ENCODE measurements at places on chromosomes 6 and 20.
A peak's percentile ranks its signal among the peaks of the same experiment; 100 is the strongest.

DNA sequence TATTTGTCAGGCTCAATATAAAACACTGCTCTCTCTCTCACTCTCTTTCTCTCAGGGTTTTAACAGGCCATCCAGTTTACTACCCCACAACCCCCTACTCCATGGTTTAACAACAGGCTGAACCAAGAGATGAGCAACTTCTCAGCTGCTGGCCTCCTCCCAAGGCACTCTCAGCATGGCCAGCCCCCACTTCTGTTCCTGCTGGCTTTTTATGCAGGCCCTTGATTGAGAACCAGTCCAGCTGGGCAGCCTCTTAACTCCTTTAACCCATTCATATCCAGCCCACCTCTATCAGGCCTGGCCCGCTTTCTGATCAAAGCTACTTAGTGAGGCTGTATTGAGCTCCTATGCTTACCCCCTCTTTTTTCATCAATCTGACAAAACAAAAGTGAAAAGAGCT is 346.8 kb upstream of the POU3F2 start:
- DNase-seq = no peak

GRCh38 chr6:155424181-155424580 is 31.5 kb downstream of the NOX3 start:
- no peak for DNase-seq

- no peak for DNase-seq
Observed at GRCh38 chr20:54698373-54698772, 223.0 kb downstream of the DOK5 start.

GRCh38 chr6:147347179-147347881 is 143.1 kb downstream of the STXBP5 start:
- no peak for DNase-seq

GRCh38 chr6:89122625-89123024 is 4.8 kb upstream of the SRSF12 start:
- DNase-seq = no peak

GRCh38 chr6:43435682-43436437 is 8.5 kb downstream of the ABCC10 start:
- DNase-seq = no peak

- DNase-seq = no peak
Observed at GRCh38 chr6:163712981-163713380, 298.5 kb downstream of the QKI start.

- no peak for DNase-seq
Observed at GRCh38 chr6:123316733-123317323, 319.9 kb downstream of the TRDN start.

- no peak for DNase-seq
Observed at GRCh38 chr6:56027865-56028264, 152.5 kb upstream of the BMP5 start.

DNA sequence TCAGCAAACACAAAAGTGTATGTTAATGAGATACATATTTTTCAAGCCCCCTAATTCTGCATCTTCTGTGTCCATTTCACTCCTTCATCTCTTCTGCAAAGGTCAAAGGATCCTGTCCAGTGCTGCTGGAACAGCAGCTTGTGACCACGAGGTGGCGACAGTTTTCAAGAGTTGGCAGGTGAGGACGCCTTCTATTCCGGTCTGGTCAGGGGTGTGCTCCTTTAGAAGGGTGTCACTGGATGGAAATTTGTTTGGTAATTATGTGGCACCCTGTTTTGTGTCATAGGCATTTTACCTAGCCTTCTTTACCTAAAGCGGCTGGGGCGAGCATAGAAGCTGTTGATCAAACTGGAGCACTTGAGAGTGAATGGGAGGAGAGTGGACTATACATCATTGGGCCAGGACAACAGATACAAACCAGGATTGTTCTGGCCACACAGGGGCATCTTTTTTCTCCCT is 32.9 kb upstream of the ERVFRD-1 start:
- peak; percentile 40 for DNase-seq

GRCh38 chr6:42453654-42454427 is 2.1 kb upstream of the TRERF1 start:
- DNase-seq = no peak

DNA sequence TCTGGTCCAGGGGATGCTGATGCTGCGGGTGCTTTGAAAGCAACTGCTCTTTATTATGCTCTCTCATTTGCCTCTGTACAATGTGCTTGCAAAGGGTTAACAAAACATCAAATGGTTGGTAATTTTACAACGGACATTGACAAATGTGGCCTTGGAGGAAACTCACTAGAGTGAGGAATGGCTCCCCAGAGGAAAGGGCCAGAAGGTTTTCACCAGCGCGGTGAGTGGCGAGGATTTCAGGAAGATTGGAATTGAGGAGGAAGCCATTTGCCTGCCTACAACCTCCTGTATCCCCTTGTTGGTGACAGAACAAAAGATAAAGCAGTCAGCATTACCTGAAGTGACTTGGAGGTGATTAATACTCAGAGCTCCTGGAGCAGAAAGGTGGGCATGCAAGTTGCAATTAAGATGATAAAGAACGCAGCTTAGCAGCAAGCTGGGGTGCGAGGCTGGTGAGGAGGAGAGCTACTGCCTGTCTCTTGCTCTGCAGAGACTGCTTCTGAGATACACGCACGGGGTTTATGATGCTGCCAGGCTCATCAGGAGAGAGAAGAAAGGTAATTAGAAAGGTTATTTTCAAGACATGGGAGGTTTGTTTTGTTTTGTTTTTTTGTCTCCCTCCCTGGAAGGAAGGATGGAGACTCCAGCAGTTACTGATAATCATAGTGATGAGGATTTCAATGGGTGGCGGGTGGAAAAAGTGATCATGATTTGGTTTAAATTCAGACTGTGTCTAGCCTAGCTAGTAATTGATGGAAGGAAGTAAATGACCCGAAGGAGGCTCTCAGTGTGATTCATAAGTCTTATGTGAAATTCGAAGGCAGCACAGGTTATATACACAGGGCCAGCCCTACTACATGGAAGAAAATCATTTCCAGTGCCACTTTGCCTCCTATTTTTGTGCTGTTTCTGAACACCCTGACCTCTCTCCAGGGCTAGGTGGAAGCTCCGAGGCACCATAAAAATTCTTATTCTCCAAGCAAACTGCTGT is 141.6 kb upstream of the DTNBP1 start:
- no peak for DNase-seq

DNA sequence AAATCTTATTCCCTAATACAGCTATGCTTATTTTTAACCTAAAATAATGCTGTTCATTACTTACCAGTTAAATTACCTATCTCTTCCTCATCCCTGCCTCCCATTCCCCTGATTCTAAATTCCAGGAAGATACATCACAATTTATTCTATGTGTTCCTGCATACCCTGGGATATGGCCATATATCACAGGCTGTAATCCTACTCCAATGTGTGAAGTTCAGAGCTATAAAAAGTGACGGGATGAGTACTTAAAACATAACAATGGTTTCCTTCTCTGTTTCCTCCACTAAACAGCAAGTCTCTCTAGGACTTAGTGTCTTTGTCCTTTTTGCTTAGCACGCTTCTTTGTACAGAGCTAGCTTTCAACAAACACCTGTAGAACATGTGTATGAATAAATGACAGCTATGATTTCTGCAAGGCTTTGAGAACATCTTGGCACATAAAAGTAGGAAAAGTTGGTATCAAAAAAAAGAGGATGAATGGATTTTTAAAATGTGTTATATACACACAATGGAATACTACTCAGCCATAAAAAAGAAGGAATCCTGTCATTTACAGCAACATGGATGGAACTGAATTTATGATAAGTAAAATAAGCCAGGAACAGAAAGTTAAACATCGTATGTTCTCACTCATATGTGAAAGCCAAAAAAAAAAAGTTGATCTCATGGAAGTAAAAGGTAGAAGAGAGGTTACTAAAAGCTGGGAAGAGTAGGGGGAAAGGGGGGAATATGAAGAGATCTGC is 45.8 kb downstream of the SESN1 start:
- DNase-seq = no peak

- no peak for DNase-seq
Observed at GRCh38 chr20:18004384-18005031, 35.7 kb downstream of the MGME1 start.

DNA sequence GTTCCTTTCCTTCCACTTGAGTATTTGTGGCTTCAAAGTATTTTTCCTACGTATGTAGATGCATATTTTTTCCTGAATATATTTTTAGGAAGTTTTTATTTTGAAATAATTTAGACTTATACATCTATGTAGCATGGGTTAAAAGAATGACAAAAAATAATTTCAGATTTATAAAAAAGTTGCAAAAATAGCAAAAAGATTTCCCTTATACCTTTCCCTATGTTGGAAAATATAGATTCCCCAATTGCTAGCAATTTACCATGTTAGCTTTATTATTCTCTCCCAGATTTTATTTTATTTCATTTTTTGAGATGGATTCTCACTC is 69.8 kb downstream of the SCAND1 start:
- no peak for DNase-seq

- no peak for DNase-seq
Observed at GRCh38 chr6:145233955-145234354, 501.4 kb downstream of the EPM2A start.

GRCh38 chr6:57283106-57283505 is 34.3 kb upstream of the PRIM2 start:
- no peak for DNase-seq

- DNase-seq = no peak
Observed at GRCh38 chr6:98967616-98968015, 19.9 kb upstream of the FBXL4 start.

GRCh38 chr20:19110881-19111460 is 101.5 kb upstream of the SLC24A3 start:
- no peak for DNase-seq

GRCh38 chr20:39004508-39004907 is 42.4 kb downstream of the DHX35 start:
- DNase-seq = no peak

- no peak for DNase-seq
Observed at GRCh38 chr6:124963831-124964763, 1.9 kb downstream of the RNF217 start.

DNA sequence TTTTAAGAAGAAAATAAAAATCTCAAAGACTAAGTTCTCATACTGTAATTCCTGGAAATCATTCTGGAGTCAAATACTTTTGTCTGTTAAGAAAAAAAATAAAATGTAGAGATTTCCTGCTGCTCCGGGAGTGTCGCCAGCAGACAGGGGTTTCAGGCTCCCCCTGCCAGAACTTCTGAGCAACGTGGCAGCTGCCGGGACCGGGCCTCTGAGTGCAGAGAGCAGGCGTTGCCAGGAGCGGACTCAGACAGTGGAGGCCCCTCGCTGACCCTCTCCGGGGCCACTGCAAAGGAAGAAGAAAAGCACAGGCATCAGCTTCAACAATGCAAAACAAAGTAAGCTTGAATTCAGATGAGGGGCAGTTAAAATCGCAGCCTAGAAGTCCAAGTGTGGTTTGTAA is 95.5 kb downstream of the THBS2 start:
- no peak for DNase-seq

GRCh38 chr20:16423311-16424212 is 149.7 kb downstream of the KIF16B start:
- DNase-seq = no peak

DNA sequence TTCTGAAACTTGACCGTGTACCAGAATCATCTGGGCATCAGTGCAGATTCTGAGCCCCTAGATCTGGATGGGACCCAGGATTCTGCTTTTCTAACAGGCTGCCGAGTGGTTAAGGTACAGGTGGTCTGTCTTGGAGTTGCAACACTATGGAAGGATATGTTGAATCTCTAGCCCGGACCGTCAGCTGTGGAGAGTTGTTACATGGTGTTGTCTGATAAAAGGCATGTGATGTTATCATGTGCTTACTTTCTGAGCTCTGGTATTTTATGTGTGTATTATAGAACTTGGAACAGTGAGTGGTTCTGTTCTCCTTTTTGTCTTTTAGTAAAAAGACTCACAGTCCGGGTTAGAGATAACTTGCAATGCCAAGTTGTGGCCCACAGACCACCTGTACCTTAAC is 123.0 kb downstream of the JARID2 start:
- DNase-seq = no peak
